ENCODE measurements at places on chromosomes 5 and 9.

DNA sequence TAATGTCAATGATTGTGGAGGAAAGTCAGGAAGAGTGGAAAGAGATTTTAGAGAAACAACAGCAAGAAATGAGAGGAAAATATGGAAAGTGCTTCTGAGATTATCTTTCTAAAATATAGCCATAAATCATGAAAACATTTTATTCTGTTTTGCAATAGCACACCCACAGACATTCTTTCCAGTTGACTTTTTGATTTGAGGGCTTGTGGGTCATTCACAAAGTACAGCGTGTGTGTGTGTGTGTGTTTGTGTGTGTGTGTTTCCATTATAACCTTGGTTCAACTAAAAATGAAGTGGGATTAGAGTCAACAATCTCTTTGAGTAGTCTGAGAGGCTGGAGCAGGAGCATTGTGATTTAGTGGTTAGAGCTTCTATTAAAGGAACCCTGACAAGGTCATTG, 116.6 kb upstream of the GAS1 start:
- no peak for DNase-seq

- DNase-seq: no peak
Measured at GRCh38 chr9:16180546-16180945, 627.7 kb downstream of the CCDC171 start.

DNA sequence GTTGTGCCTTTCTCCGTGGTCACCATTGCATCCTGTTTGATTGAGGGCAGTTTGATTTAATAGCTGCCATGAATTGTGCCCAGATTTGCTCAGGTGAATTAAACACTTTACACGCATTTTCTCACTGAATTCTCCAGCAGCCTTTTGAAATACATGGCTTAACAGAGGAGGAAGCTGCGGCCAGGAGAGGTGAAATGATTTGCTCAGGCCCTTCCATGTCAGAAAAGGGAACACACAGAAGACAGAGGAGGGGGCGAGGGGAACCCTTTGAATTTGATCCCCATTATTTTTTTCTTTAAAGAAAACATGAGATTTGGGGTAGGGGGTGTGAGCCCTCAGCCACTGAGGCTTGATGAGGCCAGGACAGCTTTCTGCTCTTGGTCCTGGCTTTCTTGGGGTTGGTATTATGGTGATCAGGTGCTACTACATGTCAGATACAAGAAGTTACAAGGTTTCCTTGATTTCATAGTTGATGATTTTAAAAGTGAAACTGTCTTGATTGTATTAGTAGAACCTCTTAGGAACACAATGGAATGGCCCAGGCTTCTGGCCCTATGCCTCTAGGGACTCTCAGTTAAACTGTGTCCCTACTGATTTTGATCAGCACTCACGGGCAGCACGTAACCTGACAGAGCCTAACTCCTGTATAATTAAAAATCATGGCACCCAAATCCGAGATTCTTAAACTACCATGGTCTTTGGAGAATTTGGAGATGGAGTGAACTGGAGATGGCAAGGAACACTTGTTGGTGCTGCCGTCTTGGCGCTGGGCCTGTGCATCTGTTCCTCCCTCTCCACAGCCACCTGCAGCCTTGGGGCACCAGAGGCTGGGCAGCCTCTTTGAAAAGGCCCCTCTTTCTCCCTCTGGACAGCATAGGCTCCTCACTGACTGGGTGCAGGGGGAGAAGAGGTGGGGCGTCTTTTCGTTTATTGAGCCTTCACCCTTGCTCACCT, 107.9 kb downstream of the TRIO start:
- DNase-seq: no peak

DNA sequence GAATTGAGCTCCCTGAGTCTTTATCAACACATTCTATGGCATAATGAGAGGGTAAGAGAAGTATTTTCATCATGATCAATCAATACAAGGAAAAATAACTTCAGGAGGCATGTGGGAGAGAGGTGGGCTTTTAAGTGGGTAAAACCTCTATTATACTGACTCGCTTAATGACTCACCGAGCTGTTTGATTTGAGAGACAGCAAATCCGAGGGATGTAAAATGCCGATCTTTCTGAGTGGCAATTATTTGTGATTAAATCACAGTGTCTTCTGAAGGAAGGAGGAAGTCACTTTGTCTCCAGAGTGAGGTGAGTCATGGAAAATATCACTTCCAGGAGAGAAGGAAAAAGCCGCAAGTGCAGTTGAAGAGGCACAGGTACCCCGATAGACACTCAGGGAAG, 320.4 kb downstream of the DRD1 start:
- DNase-seq: no peak

DNA sequence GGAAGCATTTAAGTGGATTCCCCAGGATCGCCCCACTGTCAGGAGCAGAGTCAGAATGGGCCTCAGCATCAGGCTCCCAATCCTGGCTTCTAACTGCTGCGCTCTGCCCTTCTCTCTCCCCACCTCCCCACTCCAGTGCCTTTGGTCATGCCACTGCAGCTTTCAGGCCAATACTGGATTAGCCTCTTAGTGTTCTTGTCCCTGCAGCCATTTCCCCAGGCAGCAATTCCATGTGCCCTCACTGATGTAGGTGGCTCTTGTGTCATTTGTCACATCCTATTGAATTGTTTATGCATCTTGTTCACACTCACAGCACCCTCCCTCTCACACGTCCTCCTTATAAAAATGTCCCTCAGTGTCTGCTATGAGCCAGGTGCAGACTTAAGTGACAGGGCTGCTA, 544.2 kb upstream of the DAP start:
- no peak for DNase-seq

DNA sequence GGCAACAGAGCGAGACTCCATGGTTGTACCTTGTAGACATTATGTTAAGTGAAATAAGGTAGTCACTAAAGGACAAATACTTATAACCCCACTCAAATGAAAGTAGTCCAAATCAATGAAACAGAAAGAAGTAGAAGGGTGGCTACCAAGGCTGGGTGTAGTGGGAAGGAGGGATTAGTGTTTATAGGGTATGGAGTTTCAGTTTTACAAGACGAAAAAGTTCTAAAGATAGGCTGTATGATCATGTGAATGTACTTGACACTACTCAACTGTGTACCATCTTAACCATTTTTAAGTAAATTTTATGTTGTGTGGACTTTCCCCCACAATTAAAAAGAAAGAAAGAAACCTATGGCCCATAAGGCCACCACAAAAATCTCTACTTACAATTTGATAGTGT, 32.2 kb downstream of the ALDH7A1 start:
- no peak for DNase-seq

- no peak for DNase-seq
Measured at GRCh38 chr5:123125962-123126732, 37.1 kb downstream of the PRDM6 start.

- DNase-seq: no peak
Measured at GRCh38 chr5:52043137-52043536, 659.9 kb downstream of the ISL1 start.

DNA sequence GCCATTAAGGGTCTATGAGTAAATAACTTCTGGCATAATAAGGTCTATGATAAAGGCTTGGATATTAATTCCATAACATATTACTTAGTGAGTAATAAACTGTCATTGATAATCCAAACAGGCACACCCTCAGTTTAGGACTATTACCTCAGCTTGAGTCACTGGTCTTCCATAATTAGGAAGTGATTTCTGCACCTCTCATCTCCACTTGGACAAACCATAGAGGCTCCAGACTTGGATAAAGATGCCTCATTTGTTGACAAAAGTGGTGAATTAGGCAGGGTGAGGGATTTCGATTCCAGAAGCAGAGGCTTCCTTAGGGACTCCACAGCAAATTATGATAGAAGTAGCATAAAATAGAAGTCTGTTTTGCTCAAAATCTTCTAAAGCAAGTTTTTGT, 127.5 kb upstream of the MTAP start:
- DNase-seq: no peak

GRCh38 chr9:78320030-78320693, 23.2 kb downstream of the PSAT1 start:
- DNase-seq: no peak

DNA sequence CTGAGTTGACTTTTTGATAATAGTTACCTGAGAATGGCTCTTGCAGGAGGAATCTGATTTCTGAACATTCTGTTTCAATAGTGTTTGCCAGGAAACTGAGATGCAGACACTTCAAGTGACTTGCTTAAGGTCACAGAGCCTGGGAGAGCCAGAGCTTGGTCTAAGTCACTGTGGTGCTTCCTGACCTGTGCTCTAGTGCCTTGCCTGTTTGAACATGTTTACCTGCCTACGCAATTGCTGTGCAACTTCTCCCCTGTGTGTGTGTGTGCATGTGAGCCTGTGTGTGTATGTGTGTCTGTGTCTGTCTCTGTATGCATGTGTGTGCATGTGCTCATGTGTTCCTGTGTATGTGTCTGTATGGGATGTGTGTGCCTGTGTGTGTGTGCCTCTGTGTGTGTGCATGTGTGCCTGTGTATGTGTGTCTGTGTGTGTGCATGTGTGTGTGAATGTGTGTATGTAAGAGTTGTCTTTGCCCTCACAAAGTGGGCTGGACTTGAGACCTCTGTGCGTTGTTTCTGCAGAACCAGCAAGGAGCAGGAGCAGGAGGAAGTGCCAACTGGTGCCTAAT, 185.8 kb downstream of the GADD45G start:
- DNase-seq: no peak

DNA sequence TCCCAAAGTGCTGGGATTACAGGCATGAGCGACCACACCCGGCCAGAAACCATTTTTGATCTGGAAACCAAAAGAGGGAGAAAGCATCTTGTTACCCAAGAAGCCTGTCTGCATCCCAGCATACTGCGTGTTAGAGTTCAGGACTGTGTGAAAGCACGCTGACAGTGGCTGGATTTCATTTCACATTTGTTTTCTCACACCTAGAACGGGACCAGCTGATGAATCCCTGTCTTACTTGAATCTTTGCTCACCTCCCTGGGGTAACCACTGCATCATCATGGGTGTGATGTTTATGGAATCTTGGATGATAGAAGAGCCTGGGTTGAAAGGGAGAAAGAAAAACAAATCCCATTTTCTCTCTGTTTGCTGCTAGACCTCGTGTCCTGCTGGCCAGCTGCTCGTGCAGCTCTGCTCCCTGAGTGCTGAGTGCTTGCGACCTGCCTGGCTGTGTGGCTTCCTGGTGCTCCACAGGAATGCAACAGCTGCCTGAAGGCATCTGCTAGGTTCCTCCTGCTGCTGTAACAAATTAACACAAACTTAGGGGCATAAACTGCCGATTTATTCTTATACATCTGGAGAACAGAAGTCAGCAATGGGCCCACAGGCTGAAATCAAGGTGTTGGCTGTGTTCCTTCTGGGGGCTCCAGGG, 378.3 kb upstream of the DAP start:
- no peak for DNase-seq

- no peak for DNase-seq
Measured at GRCh38 chr9:93115486-93116071, 18.5 kb downstream of the NINJ1 start.

- no peak for DNase-seq
Measured at GRCh38 chr5:179437341-179438001, 92.2 kb upstream of the ADAMTS2 start.

GRCh38 chr9:26811106-26811505, 81.5 kb downstream of the CAAP1 start:
- no peak for DNase-seq

GRCh38 chr5:139016186-139016585, 141.1 kb upstream of the LRRTM2 start:
- DNase-seq: no peak

Measured in neural crest cell (in vitro differentiated cells).